ENCODE measurements at places on chromosomes 11 and 22.

- no peak for DNase-seq
These were observed 639.4 kb upstream of the FAT3 start for GRCh38 chr11:91585035-91585801.

- no peak for DNase-seq
These were observed 96.3 kb upstream of the RAB1B start for GRCh38 chr11:66172146-66172545.

DNA sequence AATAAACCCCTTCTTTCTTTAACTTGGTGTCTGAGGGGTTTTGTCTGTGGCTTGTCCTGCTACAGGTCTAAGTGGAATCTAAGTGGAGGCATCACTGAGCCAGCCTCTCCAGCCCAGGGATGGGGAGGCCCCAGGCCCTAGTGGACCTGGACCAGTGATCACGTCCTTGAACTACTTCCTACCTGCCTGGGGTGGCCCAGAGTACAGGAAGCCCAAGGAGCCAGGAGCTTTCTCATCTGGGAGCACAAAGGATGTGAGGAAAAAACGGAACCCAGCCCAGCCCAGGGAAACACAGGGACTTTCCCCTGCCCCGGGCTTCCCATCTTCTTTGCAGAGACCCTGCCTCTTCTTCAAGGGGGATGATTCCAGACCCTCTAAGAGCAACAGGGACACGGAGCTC, 3.5 kb upstream of the CD5 start:
- no peak for DNase-seq

DNA sequence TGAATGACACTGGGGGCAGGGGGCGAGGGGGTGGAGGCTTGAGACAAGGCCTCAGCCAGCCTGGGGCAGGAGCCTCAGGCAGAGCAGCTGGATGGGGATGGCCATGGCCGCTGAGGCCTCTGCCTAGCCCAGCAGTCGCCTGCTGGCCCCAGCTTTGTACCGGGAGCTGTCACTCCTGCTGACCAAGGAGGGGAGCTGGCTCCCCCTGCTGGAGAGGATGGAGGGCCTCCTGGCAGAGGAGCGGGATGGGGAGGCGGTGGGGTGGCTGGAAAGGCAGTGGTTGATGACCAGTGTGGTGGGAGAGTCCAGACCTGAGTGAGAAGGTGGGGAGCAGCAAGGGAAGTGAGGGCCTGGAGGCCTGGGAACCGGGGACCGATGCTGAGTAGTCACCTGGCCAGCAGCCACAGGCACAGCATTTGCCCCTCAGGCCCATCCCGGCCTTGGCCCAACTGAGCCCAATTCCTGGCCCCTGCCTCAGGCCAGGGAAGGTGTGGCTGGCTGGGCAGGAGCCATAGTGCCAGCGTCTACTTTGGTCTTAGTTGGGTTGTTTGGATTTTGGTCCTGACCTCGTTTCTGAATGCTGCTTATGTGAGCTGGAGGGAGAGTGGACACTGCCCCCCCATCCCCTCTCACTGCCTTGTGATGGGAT, 6.0 kb upstream of the SUSD2 start:
- peak; percentile 28 for DNase-seq

DNA sequence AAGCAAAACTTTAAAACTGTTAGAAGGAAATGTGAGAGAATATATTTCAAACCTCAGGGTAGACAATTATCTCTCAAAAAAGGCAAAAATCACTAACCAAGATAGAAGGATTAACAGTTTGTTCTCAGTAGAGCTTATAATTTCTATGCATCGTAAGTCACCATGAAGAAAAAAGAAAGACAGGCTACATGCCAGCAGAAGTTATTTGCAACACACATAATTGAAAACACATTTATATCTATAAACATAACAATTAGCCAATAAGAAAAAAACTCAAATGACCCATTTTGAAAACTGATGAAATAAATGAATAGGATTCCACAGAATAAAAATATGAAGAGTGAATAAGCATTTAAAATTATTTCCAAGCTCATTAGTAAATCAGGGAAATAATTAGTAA, 24.4 kb upstream of the SNX19 start:
- DNase-seq: no peak

- no peak for DNase-seq
These were observed 19.6 kb downstream of the SUN2 start for GRCh38 chr22:38736257-38736570.

DNA sequence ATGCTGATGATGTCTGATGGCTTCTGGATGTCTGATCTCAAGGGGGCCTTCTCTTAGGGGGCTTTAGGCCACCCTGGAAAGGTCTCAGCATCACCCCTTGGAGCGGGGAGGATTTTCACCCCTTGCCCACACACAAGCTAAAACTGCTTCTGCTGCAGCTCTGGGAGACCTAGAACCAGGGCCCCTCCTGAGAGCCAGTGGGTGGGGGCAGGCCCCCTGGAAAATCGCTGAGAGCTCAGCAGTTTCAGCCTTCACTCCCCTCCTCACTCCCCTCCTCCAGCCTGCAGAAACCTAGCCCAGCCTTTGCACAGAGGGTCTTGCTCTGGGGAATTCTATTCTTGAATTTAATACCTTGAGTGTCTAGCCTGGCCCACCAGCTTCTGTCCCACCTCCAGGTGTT, 17.2 kb downstream of the CD6 start:
- no peak for DNase-seq

DNA sequence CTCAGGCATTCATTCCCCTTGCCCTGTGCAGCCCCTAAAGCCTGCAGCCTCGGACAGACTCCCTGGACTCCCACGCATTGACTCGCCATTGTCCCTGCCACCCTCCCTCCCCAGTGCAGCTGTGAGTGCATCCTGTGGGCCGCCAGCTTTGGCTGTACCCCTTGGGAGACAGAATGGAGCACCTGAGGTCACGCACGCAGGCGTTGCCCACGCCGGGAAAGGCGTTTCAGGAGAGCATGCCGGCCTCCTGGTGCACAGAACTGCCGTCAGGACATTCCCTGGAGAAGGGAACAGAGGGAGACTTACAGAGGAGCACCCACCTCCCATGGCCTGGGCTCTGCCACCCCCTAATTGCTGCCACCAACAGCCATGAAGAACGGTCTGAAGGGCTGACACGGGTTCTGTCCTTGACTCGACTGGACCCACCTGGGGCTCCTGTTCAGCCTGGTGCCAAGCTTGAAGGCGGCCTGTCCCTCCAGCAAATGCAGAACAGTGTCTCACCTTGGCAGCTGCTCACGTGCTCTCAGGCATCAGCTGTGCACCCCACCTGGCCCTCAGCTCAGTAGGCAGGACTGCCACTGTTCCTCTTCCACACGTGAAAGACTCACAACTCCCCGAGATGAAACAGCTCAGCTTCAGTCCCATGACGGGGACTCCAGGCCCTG, 503.8 kb downstream of the BRD1 start:
- DNase-seq: no peak

- no peak for DNase-seq
These were observed 19.1 kb downstream of the OR51E1 start for GRCh38 chr11:4662876-4663275.

DNA sequence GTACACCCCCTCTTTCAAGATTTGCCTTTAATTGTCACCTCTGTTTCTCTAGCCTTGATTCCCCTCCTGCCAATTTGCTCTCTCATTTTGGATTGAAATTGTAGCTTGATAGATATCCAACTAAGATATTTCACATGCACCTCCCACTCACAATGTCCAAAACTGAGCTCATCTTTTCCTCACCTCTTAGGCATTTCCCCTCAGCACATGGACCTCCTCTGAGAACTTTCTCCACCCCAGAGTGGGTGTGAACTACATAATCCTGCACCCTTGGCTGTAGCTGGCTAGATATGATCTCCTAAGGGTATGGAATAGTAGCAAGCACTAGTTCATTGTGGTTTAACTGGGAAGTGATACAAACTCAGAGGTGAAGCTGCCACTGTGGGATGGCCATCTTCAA, 91.5 kb upstream of the SESN3 start:
- no peak for DNase-seq

GRCh38 chr11:117866526-117866925, 9.9 kb downstream of the FXYD6 start:
- no peak for DNase-seq

GRCh38 chr11:119666061-119666460, 62.9 kb downstream of the NECTIN1 start:
- DNase-seq: no peak

GRCh38 chr11:3381794-3382193, 2.8 kb upstream of the ZNF195 start:
- no peak for DNase-seq

GRCh38 chr11:17268902-17269301, 7.6 kb upstream of the NUCB2 start:
- no peak for DNase-seq

- DNase-seq: no peak
These were observed 2.4 kb upstream of the SLCO2B1 start for GRCh38 chr11:75148436-75148983.

DNA sequence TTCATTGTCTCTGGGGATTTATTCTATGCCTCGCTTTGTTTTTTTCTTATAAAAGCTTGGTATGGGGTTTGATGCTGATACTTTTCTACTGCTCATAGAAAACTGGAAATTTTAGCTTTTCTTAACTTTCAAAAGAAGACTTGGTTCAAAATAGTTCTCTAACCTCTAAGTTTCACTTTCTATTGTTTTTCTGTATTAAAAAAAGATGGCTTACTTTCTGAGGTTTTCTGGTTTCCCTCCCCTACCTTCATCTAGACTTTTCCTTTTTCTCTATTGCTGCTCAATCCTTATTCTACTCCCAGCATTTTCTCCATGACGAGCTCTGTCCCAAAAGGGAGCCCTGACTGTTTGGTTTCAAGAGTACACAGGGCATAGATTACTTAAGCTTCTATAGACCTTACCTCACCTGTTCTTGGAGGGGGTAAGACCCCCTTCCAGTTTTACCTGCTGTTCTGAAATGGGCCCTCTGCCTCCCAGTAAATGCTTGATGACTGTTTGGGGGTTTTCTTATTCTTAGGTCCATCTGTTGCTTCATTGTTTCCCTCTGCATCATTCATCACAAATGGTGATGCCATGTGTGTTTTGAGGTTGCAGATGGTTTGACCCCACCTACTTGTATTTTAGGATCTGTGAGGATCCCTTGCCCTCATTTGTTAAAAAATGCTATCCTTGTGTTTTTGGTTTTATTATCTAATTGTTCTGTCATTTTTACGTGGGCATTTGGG, 29.5 kb downstream of the DNHD1 start:
- no peak for DNase-seq

DNA sequence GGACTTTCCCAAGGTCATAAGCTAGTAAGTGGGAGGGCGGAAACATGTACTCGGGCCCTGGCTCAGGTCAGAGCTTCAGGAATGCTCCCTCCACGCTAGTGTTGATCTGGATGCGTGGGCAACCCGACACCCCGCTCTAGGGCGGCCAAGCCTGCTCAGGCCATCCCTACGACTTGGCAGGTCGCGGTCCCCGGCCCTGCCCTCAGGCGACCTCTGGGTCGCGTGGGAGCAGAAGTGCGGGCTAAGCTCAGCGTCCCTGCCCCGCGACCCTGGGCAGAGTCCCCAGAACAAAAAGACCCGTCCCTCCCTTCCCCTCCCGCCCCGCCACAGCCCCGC, 781 bp upstream of the TEF start:
- no peak for DNase-seq
